ENCODE measurements at places on chromosomes 11 and 22.

DNA sequence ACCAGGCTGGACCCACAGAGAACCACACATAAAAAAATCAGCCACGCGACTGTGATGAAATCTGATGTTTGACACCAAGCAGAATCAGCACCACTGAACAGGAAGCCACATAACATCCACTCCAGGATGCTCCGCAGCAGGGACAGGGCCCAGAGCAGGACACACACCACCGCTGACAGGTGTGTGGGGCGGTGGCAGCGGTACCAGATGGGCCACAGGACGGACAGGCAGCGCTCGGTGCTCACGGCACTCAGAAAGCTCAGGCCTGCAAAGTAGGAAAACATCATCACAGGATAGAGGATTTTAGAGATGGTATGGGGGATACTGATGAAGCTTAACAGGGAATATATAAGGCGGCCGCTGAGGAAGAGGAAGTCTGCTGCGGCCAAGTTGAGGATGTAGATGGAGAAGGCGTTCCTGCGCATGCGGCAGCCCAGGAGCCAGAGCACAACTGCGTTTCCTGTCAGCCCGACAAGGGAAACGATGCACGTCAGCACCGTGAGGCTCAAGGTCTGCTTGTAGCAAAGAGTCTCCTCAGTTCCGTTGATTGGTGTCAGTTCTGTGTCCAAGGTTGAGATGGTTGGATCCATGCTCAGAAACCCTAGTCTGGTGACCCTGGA is 4.9 kb downstream of the MRGPRX1 start:
- DNase-seq, result no peak

DNA sequence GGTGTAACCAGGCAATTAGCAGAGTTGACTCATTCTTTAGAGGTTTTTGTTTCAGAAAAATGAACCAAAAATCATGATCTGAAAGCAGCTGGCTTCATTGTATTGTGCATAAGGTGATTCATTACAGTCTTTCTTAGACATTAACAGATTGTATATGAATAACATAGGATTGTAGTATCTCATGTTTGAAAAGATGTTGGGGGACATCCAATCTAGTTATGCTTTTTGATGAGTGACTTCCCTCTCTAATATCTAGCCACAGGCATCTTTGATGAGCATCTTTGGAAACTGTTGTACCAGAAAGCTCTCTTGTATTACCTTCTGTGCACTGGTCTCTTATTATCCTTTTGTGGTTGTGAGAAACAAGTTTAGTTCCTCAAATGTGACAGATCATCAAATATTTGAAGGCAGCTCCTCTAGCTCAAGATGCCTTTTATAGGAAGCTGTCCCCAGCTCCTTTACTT is 8.3 kb downstream of the GRK3 start:
- no peak for DNase-seq

GRCh38 chr11:65793144-65793581 is 6.3 kb downstream of the OVOL1 start:
- no peak for DNase-seq

GRCh38 chr11:69969890-69970784 is 108.0 kb upstream of the ANO1 start:
- DNase-seq, result no peak

- DNase-seq, result no peak
Measured at GRCh38 chr11:62458212-62459002, 39.6 kb downstream of the SCGB1A1 start.

GRCh38 chr11:68822546-68822945 is 19.2 kb downstream of the CPT1A start:
- no peak for DNase-seq

GRCh38 chr11:62353841-62354240 is 16.6 kb downstream of the ASRGL1 start:
- no peak for DNase-seq

- DNase-seq, result no peak
Measured at GRCh38 chr11:57815877-57816276, 54.3 kb downstream of the CTNND1 start.

DNA sequence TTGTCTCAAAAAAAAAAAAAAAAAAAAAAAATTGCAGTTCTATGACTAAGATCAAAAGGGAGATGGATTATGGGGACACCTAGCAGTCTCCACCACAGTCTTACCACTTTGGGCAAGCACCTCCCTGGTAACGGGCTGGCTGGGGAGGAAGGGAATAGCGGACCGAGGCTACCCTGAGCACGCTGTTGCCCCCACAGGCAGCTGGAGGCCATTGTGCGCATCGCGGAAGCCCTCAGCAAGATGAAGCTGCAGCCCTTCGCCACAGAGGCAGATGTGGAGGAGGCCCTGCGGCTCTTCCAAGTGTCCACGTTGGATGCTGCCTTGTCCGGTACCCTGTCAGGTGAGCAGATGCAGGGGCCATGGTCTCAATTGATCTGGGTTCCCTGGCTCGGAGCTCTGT is 21.2 kb downstream of the MCM5 start:
- no peak for DNase-seq

Data from AG09319 (cell line).